ENCODE measurements at places on chromosomes 6 and 20.

- no peak for DNase-seq
Measured at GRCh38 chr20:36941401-36941835, 10.1 kb downstream of the SAMHD1 start.

DNA sequence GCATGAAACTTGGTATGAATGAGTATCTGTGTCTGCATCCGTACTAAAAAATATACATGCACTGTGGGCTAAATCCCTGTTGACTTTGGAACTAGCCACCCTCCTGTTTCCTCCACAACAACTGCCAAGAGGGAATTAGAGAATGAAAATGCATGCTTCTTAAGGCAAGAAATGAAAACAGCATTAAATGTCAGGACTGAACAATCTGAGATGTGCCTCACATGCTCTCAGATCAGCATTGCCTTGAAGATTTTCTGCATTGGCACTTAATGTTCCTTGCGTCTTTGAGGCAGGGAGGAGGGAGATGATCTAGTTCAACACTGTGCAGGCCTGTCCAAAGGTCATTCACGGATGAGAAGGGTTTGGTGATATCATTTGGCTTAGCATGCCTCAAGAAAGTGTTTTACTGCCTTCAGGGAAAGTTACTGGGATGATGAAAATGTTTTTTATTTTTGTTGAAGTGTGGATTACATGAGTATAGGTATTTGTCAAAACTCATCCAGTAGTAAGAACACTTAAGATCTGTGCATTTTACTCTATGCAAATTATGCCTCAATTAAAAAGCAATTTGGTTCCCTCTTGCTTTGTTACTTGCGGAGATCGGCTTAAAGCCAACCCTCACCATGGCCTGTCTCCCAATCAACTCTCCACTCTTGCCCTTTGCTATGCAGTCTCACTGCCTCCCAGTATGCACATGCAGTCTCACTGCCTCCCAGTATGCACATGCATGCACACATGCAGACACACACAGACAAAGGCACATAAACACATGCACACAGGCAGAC is 47.5 kb upstream of the RIN2 start:
- DNase-seq = no peak

DNA sequence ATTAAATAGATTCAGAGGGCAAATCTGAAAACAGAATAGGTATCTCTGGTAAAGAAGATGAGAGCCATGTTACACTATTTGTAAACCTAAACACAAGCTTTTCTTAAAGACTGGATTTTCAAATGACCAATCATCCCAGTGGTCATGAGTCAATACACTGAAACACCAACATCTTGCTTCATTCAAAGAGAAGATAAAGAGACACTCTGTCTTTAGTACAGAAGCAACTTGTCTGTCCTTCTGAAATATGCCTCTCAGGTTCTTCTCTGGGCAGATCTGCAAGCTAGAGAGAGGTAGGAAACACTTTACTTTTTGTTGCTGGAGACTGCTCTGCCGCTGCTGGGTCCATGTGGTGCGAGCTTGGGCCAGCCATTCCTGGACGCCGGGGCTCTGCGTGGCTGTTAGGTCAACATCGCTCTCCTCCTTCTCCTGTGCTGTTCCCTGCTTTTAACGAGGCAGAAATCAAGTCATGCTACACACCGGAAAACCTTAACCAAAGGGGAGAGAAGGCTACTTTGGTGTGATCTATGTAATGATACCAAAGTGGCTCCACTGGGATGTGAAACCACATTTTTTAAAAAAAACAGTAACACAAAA is 368.2 kb downstream of the SYNE1 start:
- no peak for DNase-seq

DNA sequence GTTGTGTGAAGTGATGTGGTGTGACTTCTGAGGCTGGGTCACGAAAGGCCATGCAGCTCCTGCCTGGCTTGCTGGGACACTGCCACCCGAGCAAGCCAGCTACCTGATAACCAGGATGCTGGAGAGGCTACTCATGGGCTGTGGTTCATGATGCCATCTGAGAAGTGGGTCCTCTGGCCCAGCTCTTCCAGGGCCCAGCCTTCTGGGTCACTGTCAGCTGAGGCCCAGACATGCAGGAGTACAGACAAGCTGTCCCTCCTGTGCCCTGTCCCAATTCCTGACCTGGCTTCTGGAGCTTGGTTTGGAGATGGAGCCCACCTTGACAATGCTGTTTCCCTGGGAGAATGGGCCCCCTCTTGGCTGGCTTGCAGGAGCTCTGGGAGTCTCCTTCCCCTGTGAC is 87.0 kb downstream of the DHX35 start:
- no peak for DNase-seq

- DNase-seq = no peak
Measured at GRCh38 chr6:144447472-144447871, 162.3 kb downstream of the UTRN start.

DNA sequence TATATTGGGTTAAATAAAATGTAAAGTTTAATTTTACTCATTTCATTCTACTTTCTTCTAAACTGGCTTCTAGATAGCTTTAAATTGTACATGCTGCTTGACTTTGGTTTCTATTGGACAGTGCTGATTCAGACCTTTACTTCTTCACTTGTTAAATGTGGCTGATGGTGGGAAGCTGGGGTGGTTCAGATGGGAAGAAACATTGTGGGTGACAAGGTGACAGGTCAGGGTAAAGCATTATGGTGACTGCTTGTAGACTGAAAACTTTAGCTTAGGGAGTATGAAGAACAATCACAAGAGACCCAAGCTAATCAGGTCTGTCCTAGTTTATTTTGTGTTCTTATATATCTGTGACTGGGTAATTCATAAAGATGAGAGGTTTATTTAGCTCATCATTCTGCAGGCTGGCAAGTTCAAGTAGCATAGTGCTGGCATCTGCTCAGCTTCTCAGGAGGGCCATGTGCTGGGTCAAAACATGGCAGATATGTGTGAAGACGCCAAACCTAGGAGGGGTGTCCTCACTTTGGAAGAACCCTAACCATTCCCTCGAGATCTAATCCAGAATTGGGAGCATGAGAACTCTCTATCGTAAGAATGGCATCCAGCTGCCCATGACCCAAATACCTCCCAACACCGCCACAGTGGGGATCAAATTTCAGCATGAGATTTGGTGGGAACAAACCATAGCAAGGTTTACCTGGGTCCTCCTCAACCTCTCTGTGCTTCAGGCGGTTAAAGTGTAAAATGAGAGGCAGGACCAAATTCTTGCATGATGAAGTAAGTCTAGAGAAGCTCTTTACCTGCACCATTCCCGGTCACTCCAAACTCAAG is 102.8 kb downstream of the FYN start:
- no peak for DNase-seq

DNA sequence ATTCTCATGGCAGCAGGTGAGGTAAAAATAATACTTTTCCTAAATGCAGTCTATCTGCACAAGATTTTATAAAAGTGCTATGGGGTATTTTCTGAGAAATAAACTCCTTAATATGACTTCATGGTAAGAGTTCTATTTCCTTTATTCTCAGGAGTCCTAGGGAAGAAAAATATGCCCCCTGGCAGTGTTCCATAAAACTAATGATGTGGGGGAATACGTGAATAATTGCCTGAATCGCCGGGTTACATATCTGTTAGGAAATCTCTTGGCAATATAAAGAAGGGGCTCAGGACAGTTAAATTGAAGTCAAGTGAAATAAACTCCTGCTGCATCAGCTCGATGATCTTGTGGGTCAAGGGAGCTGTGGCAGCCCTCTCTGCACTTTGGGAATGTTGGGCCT is 229.7 kb downstream of the MAFB start:
- DNase-seq = no peak

- DNase-seq = no peak
Measured at GRCh38 chr6:90676516-90677300, 89.8 kb upstream of the MAP3K7 start.

DNA sequence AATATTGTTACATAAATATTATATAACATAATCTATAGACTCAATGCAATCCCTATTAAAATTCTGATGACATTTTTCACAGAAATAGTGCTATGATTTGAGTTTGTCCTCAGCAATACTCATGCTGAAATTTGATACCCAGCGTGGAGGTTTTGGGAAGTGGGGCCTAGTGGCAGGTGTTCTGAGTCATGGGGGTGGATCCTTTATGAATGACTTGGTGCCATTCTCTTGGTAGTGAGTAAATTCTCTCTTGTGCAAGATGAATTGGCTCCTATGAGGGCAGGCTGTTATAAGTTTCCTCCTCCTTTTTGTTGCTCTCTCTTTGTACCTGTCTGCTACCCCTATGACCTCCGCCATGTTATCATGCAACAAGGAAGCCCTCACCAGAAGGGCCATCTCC is 65.8 kb downstream of the SHPRH start:
- DNase-seq = no peak

DNA sequence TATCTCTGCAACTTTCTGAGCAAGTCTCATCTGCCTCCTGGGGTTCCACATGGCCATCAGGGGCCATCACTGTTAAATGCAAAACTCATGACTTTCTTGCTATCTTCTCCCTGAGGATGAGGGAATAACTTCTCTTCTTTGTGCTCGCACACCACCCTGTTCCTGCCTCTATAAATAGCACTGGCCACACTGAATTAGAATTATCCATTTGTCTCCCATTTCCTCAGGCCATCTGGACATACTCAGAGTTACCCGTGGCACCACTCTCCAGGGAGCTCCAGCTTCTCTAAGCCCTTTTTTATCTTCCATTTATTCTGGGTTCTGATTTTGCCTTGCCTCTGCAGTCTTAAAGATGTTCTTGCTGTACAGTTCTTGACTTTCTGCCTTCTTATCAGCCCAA is 72.8 kb upstream of the ECI2 start:
- no peak for DNase-seq

GRCh38 chr20:3811467-3812258 is 8.7 kb upstream of the AP5S1 start:
- no peak for DNase-seq

DNA sequence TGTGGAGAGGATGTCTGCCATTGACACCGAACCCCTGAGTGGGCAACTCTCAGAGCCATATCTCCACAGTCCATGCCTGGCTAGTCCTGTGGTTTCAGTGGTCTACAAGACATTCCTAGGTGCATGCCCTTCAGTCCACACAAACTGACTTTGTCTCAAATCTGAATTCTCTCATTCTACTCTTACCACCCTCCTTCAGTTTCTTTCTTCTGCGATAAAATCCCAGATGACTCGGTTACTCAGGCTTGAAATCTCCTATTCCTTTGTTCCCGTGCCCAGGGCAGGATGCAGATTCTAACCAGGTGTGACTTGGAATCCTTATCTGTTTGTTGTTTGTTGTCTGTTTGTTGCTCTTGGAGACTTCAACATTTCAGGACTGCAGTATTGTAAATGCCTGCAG is 9.3 kb downstream of the CDS2 start:
- no peak for DNase-seq

GRCh38 chr6:106128981-106129781 is 43.0 kb downstream of the PRDM1 start:
- DNase-seq = no peak

GRCh38 chr6:17418281-17419188 is 25.1 kb downstream of the CAP2 start:
- no peak for DNase-seq

DNA sequence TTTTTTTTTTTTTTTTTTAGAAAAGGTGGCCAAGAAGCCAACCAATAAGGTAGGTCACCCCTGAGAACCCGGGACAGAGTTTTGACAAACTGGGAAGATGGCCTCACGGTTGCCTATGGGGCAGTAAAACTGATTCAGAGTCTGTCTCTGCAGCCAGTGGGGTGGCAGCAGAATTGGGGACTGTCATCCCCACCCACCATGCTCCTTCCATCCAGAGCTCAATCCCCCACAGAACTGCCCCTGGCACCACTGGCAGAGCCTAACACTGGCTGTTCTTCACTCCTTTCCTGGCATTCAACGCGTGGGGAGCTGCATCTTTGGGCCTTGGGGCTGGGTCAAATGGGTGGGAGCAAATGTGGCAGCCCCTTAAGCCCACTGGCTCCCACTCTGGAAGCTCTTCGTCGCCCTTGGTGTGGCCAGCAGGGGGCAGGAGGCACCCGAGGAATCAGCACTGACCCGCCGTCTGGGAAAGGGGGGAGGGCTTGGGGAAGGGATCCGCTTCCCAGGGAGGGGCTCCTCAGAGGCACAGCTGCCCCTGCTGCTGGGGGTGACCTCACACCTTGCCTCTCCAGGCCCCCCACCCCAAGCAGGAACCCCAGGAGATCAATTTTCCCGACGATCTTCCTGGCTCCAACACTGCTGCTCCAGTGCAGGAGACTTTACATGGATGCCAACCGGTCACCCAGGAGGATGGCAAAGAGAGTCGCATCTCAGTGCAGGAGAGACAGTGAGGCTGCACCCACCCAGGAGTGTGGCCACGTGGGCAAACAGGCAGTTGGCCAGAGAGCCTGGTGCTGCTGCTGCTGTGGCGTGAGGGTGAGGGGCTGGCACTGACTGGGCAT is 10.4 kb downstream of the CD40 start:
- DNase-seq = no peak

GRCh38 chr20:8399947-8400346 is 267.9 kb downstream of the PLCB1 start:
- DNase-seq = peak; percentile 92

DNA sequence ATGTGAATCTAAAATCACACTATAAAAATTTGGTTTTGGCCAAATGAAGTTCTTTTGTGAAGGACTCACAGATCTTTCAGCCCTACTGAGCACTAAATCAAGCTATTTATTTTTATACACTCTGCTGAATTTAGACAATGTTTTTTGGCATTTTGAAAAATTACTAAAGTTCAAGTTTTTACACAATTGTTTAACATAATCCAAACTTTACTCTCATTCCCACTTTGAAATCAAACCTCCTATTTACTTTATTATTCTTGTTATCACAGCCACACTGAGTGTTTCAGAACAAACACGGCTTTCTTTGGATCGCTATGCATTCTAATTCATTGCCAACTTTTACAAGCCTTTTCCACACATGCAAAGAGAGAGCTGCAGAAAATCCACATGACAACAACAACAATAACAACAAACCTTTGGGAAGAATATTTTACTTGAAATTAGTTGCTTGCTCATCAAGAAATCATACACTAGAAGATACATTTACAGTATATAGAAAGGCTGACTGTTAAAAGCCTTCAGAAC is 49.1 kb upstream of the TMEM30A start:
- no peak for DNase-seq
